NCI-H146 (cell line): ENCODE measurements at places on chromosomes 2 and 18.

GRCh38 chr2:128563348-128563687, 244.7 kb upstream of the HS6ST1 start:
- no peak for DNase-seq

DNA sequence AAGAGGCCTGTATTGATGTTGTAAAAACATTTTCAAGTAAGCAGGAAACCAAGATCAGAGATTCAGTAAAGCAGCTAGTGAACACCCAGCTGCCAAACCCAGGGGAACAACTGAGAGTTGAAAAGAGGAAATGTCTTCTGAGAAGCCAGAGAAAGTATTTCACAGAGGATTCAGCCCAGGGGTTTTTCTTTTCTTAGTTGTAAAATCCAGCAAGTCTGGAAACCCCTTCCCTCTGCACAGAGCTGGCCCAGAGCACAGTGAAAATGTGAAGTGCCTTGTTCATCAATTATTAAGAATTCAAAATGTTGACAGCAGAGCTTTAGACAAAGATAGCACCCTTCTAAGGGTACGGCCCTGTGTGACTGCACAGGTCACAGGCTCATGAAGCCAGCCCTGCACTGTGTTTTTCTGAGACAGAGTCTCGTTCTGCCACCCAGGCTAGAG, 28.4 kb downstream of the AFF3 start:
- no peak for DNase-seq

DNA sequence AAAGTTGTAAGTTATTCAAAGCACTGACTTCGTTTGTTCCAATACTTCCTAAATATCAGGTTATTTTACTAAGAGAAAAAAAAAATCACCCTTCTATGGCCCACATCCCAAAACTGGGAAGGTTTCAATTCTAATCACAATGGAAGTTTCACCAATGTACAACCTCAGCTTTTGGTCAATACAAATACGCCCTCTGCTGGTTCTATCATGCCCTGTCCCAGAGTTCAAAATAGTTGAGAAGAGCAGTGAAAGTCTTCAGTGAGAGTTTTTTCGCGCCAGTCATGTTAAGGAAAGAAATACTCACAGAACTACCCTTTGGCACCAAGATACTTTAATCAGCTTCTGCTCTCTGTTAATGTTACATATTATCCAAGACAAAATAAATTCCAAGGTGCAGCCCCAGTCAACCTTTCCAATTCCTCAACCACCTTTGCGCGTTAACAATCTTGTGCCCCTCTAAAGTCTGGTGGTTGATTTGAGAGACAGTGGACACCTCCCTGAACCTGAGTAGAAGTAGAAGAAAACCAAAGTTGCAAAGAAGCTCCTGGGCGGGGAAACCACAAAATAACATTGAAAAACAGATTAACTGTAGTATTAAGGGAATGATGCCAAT, 59.9 kb downstream of the SUMO1 start:
- peak; percentile 3 for DNase-seq

DNA sequence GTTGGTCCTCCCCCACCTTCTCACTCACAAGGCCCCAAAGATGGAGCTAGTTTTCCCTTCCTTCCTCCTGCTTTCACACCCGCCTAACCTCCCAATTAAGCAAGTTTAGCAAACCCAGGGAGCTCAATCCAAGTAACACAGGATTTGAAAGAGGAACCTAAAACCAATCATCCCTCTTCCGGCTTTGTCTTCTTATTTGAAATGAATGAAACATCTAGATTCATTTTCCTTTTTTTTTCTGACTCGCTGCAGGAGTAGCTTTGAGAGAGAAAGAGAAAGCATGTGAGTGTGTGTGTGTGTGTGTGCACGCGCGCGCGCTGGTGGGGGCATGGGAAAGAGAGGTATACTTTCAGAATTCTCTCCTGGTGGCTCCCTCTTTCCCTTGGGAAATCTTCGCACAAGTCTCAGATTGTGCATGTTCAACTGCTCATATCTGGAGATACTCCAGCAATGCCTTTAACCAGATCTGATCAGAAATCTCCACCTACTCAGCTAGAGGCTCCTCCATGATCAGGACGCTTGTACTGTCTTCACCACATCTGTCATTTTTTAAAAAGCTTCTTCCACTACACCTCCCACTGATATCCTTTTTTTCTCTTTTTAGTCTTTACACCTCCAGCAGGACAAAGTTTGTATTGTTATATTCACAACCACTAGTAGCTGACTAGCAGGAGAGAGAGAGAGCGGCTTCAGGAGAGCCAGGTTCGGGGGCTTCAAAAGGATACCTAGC, 1.7 kb downstream of the SLC8A1 start:
- DNase-seq = peak; percentile 65

GRCh38 chr2:217798743-217799562, 203.8 kb downstream of the TNS1 start:
- no peak for DNase-seq

DNA sequence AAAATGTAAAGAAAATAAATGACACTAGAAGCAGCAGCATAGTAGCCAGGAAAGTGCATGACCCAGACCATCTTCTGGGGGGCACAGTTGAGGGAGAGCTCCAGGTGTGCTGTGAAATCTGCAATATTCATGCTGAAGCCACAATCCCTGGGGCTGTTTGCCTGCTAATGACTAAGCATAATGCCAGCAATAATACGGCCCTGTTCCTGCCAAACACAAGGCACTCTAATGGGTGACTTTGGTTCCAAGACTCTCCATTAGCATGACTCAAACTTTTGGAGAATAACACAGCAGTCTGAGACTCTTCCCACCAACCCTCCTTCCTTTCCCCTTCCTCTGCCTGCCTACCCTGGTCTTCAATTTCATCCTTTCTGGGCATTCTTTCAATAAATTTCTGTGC, 77.9 kb upstream of the DOCK10 start:
- DNase-seq = peak; percentile 42

GRCh38 chr2:36356298-36356989, 866 bp downstream of the CRIM1 start:
- DNase-seq = peak; percentile 49

GRCh38 chr18:24263050-24263449, 124.2 kb downstream of the CABYR start:
- no peak for DNase-seq

DNA sequence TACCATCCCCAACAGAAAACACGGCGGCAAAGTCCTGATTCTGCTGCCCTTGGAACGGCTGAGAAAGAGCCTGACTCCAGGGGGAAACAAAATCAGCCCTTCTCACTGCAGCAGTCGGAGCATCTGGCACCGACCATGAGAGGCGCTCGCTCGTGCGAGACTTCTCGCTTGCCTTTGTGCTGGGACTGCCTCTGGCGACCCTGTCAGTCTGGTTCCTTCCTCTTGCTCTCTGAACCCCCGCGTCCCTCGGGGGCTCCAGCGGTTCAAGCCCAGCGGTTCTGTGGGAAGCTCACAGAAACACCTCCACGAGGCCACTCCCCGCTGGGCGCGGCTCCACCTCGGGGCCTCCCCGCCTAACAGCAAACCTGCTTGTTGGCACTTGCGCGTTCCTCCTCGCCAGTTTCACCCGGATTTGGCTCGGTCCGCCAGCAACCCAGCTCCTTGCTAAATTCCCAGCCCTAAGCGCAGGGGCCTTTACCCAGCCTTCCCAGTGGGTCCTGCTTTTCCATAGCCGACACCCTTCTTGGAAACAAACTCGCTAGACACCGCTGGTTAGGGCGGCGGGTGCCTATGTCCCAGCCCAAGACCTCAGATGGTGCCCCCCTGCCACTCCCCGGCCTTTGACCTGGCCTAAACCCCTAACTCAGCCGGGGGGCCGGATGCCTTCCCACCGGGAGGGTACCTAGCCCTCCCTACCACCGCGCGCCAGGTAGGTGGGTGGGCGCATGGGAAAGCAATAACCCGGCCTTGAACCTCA, 2.2 kb downstream of the RND3 start:
- peak; percentile 72 for DNase-seq

- no peak for DNase-seq
Measured at GRCh38 chr2:138217975-138218374, 253.7 kb downstream of the HNMT start.

GRCh38 chr2:128420131-128420530, 101.5 kb upstream of the HS6ST1 start:
- DNase-seq = no peak

DNA sequence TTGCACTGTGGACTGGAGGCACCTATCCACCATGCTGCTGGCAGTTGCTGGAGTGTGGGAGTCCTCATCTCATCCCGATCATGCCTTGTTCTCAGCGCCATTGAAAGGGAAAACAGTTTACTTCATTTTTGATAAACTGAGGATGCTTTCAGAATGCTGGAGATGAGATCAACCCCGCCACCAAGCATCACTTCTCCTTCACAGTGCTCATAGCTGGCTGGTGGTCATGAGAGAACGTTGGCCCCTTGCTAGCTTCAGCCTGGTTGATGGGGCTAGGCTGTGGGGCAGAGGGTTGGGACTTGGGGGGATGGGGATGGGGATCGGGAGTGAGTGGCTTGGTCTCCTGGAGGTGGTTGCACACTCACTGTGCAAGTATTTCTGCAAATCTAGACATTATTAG, 30.1 kb downstream of the SOX11 start:
- no peak for DNase-seq

DNA sequence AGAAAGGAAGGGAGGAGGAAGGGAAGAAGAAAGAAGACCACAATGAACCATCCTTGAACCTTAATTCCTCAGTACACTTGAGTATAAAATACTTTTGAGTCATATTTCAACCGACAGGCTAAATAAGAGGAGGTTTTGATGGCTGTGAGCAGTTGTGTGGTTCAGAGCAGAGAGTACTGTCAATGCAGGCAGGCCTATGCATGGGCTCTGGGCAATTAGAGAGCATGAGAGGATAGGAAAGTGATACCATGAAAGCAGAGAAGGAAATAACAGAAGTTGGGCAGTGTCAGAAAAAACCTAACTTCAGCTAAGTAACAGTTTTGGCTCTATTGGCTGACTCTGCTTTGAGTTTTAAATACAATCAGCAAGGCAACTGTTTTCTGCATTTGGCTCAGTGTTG, 123.6 kb upstream of the STK17B start:
- no peak for DNase-seq

GRCh38 chr2:171225989-171226388, 65.3 kb upstream of the TLK1 start:
- no peak for DNase-seq

GRCh38 chr2:9255416-9255815, 48.8 kb downstream of the ASAP2 start:
- DNase-seq = no peak
